Mucosa of gallbladder (tissue), 1 donor: ENCODE measurements at places on chromosomes 11 and 22.
A peak's percentile ranks its signal among the peaks of the same experiment; 100 is the strongest.

DNA sequence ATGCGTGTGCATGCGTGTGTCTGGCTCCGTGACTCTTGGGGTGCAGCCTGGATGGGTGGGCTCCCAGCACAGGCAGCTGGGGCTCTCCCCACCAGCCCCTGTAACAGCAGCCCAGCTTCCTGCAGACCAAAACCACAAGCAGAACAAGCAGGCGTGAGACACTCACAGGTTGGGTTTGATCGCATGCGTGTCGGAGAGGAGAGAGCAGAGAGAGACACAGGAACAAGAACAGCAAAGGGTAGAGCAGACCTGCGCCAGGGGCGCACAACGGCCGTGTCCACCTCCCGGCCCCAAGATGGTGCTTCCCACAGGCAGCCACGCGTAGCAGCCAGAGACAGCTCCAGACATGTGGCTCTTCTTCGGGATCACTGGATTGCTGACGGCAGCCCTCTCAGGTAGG is at the start of gene CD6:
CD6 (plus strand) TSS at position 161 of the 400 bp plus-strand sequence; CDS start at position 347, 186 bp downstream.
- DNase-seq = no peak

DNA sequence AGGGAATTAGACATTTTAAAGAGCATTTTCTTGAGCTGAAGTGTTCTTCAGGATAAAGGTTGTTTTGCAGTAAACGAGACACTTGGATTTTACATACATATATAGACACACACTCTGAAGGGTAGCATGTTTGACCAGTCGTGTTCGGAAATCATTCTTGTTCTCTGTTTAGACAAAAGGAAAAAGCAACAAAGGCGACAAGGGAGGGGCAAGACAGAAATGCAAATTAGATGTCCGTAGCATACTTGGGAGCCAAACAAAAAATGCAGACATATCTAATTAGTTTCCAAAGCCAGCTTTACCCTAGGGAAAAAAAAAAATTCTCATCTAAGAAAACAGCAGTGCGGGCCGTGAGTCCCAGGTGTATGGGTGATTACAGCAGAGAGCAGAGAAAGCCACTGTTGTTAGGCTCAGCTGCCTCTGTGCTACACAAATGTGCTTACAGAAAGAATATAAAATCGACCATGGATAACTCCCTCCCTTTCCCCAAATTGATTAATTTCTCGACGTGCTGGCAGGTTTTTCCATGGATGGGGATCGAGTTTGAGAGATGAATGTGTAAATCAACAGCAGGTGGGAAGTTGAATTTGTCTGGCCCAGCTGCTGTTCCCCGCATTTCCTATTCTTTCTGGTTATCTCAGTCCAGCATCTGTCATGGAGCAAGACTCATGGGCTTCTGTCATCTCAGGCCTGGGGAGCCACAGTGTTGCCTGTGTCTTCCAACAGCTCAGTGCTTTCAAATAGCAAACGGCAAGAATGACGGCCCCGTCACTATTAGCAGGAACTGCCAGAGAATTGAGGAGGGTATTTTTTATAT is 176.5 kb upstream of the TTC12 start:
- no peak for DNase-seq

DNA sequence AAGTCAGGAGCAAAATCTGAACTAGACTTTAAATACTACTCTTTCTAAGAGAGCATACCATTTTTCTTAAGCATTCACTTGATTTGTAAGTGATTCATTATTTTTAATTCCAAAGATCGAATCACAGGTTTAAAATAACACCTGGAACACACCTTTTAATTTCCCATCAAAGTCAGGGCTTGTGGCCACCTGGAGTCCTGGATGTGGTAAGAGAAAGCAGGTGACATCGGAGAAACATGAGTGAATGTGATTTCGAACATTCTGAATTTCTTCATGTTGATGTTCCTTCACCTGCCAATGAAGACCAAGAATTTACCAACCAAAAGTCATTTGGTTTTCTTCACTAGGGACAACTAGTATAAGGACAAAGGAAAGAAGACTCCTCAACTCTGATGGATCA is 28.0 kb downstream of the ATL3 start:
- DNase-seq = no peak

DNA sequence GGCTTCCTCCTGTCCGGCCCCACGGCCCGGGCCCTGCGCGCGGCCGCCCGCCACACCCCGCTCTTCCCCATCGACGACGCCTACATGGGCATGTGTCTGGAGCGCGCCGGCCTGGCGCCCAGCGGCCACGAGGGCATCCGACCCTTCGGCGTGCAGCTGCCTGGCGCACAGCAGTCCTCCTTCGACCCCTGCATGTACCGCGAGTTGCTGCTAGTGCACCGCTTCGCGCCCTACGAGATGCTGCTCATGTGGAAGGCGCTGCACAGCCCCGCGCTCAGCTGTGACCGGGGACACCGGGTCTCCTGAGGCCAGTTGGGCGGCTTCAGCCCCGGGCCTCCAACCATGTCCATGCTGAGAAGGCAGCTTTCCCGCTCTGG is 6.2 kb downstream of the B3GNT6 start:
- DNase-seq = no peak

DNA sequence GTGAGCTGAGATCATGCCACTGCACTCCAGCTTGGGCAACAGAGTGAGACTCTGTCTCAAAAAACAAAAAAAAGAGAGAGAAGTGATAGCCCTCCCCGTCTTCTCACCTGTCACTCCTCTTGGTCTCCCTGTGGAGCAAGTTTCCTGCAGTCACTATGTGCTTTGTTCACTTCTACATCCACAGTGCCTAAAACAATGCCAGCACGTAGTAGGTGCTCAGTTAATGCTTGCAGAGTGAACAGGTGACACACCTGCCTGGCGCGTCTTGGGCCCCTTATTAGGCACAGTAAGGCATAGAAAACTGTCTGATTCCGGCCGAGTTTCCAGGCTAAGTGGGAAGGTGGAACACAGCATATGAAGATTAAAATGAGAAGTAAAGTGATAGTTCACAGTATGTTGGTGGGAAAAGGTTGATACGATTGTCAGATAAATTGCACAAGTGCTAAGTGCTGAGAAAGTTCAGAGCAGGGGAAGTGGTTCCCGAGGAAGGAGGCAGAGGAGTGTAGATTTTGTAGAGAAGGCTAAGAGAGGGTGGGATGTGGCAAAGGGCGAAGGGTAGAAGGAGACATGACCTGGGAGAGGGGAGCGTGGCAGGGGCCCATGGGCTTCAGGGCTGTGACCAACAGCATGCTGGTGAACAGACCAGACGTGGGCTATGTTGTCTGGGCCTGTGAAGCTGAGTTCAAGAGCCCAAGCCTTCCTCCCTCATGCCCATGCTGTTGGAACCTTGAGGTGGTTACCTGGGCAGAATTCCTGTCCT is 41.9 kb downstream of the BCR start:
- no peak for DNase-seq

DNA sequence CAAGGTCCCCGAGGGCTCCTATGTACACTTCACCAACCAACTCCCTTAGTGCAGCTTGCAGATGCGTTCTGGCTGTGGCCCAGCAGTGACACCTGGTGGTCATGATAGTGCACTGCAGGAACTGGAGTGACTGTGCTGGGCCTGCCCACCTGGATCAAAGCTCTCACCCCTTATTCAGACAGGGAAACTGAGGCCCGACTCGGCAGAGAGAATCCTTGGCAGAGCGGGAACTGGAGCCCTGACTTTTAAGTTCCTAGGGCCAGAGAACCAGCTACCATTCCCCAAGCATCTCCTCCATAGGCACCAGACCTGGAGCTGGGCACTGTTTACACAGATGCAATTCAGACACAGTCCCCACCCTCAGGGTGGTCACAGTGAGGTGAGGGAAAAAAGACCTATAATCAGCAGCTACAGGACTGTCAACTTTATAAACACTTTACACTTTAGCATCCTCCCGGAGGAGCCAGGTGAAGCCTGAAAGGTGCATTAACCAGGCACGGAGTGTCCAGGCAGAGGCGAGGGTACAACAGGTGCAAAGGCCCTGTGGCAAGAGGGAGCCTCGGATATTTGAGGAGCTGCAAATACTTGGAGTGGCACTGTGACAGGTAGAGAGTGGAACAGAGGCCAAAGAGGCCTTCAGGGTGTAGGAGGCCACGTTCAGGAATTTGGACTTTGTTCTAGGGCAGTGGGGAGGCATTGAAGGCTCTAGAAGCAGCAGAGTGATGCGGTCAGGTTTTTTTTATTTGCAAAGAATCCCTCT is 22.0 kb downstream of the RHBDD3 start:
- peak; percentile 68 for DNase-seq

GRCh38 chr11:61163714-61164605 is 2.7 kb upstream of the VPS37C start:
- DNase-seq = no peak

DNA sequence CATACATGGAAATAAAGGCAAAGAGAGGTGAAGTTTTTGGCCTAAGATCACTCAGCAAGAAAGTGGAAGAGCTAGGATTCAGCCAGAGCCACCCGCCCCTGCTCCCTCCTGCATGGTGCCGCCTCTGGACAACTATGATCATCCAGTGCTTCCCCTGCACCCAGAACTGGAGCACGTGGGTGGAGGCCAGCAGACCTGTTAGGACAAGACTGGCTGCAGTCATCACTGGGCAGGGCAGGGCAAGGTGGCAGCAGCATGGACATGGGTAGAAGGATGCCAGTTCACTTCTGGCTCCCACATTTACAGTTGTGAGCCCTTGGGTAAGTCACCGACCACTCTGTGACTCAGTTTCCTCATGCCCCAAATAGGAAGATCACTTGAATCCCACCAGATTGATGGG is 131.0 kb downstream of the FBXO7 start:
- no peak for DNase-seq

DNA sequence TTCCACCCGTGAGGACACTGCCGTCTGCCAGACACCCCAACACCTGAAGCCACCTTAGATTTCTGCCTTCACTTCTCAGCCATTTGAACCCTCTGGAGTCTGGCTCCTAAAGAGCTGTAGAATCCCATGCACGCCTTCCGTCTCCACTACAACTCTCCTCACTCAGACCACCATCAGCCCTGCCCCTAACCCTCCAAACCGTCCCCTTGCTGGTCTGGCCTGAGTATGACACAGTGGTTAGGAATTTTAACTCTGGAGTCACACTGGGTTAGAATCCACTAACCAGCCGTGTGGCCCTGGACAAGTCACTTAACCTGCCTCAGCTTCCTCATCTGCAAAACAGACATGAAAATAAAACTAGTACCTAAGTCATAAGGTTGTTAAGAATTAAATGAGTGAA is 3.0 kb downstream of the CNIH2 start:
- no peak for DNase-seq

- DNase-seq = no peak
These were observed 85.5 kb downstream of the PDE2A start for GRCh38 chr11:72588421-72589410.

DNA sequence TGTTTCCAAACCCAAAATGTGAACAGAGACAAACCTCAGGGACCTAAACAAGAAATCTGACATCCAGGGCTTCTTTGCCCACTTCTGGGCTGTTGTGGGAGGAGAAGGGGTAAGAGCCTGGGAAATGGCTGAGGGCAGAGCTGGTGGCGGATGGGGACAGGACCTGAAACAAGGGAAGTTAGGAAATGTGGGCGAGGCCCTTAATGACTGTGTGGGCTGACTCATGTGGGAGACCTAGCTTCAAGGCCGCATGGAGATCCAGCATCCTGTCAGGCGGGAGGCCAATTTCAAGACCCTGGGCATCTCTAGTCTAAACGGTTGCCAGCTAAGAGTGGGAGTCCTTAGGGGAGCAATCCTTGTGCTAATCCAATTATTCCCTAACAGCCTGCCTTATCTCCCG is 2.1 kb upstream of the OAF start:
- no peak for DNase-seq

DNA sequence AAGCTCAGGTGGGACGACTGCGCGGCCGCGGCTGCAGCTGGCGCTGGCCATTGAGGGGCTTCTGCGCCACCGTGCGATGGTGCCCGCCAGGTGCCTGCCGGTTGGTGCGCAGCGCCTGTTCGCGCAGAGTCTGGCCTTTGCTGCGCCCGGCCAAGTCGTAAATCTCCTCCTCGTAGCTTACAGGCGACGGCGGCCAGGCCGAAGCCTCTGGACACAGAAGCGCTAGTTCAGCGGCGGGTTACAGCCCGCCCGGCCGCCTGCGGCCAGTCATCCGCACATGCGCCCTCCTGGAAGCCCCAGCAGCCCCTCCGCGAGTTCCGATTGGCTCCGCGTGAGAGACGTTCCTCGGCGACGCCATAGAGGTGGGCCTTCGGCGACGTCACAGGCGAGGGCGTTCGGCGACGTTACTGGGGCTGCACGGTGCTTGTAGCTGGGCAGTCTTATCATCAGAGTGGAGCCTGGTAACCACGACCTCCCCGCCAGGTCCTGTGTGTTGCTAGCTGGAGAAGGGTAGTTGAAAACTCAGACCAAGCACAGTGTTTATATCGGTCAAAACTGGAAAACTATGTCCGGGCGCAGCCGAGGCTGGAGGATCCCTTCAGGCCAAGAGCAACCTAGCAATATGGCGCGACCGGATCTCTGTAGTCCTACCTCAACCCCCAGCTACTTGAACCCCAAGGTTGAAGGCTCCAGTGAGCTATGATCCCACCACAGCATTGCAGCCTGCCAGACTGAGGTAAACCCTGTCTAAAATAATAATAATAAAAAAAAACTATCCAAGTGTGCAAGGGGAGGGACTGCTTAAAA is 265.7 kb downstream of the OR4C45 start:
- no peak for DNase-seq

DNA sequence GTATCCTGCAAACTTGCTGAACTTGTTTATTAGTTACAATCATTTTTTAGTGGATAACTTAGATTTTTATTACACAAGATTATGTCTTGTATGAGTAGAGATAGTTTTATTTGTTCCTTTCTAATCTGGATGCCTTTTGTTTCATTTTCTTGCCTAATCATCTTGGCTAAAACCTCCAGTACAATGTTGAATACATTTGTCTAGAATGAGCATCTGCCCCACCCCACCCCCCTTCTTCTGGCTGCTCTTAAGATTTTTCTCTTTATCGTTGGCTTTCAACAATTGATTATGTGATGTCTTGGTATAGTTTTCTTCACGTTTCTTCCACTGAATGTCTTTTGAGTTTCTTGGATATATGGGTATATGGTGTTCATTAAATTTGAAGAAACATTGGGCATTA is 37.3 kb upstream of the TUB start:
- DNase-seq = peak; percentile 1
